Stimulated activated effector memory CD8-positive, alpha-beta T cell treated with anti-CD3 and anti-CD28 coated beads, Interleukin-12 subunit alpha, Interleukin-12 subunit beta, amount 100 ng/mL, for 72 hours (primary cell): ENCODE measurements at places on chromosomes 5 and 9.

DNA sequence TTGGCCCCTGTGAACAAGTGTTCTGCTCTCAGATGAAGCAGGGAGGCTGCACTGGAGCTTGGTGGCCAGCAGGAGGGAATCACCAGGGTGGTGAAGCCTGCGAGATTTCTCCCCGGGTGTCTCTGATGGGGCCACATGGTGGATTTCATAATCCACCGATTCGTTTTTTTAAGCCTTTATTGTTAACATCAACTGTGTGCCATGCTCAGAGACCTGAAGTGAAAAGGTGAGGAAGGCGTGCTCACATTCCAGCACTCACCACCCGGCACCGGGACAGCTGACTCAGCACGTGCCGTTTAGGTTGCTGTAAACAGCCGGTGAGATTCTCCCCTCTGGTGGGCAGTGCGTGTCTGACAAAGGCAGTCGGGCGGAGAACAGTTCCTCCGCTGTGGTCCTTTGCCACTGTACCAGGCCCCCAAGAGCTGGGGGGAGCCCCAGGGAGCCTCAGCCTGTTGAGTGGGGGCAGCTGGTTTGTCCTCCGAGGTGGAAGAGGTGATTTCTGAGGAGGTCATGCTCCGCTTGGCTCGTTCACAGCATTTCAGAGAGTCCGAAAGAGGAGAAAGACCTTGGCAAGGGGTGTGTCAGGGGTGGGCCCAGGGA lies 12.7 kb upstream of the AHRR start:
- no peak for DNase-seq

DNA sequence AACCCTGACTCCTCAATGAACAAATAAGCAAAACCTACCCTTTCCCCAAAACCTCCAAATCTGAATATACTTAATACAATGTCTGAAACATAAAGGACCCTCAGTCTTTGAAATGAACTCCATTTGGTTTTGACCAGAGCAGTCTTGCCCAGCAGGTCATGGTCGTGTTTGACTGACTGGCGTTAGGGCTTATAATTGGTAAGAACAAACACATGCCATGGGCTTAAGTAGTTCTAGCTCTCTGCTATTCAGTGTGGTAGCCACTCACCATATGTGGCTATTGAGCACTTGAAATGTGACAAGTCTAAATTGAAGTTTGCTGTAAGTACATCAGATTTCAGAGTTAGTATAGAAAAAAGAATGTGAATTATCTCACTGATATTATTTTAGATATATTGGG lies 42.1 kb downstream of the LRRTM2 start:
- no peak for DNase-seq

- no peak for DNase-seq
Observed at GRCh38 chr5:172564883-172565282, 76.2 kb upstream of the NEURL1B start.

DNA sequence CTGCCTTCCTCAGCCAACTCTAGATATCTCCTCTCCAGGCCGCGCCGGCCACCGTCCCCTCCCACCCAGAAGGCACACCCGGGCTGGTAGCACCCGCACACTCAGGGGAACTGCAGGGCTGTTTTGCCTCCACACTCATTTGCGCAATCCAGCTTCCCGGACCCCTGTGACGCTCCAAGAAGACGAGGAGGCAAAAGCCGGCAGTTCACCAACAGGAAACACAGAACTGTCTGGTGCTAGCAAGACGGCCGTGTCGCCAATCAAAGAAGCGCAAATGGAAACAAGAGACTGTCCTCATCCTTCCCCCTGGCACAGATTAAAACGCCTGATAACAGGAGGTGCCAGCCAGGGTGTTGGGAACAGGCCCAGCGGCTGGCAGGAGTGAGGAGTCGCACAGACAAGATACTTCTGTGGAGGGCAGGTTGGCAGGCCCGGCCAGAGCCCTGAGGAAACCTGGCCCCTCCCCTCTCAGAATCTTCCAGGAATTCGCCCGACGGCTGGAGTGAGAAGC lies 7.8 kb downstream of the AGPAT2 start:
- DNase-seq = no peak

- no peak for DNase-seq
Observed at GRCh38 chr5:74468421-74468820, 172.1 kb downstream of the ENC1 start.

DNA sequence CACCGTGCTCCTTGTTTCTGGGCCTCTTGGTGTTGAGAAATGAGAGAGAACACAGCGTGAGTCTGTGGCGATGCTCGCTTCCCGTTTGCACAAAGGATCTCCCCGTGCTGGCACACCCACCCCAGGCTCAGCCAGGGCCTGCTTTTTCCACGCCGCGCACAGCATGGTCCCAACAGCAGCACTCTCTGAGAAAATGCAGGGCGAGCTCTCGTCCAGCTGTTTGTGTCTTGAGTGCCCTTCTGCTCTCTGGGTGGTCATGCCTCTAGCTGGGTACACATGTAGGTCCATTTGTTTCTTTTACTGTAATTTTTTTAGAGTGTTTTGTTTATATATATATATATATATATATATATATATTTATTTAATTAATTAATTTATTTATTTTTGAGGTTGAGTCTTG lies 26.6 kb downstream of the FBXW5 start:
- no peak for DNase-seq

DNA sequence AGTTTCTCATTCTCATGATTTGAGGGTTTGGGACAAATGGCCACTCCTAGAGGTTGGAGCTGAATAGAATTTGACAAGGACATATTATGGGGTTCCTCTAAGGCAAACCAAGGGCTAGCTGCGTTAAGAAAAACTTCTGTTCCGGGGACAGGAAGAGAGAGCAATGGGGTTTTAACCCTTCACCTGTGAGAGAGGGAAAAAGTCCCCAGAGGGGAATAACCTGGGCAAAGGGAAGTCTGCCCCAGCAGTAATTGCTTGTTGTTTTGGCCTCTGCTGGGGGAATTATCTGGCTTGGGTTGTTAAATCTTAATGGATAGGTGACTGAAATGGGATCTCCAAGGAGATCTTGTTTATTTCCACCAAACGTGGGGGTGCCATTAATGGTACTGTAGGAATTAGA lies 110.1 kb upstream of the MOCS2 start:
- no peak for DNase-seq

- no peak for DNase-seq
Observed at GRCh38 chr5:40841068-40841805, at the start of gene CARD6. Gene CARD6 (plus strand): TSS chr5:40841367. CDS start chr5:40841383, 16 bp downstream.

GRCh38 chr5:33558489-33558888 lies 117.7 kb downstream of the TARS1 start:
- DNase-seq = no peak

GRCh38 chr9:94160594-94161501 lies 76.6 kb downstream of the PTPDC1 start:
- DNase-seq = no peak

- no peak for DNase-seq
Observed at GRCh38 chr5:112200131-112200530, 218.9 kb downstream of the EPB41L4A start.

- no peak for DNase-seq
Observed at GRCh38 chr5:134530301-134531077, 5.0 kb downstream of the JADE2 start.

GRCh38 chr5:82603033-82603987 lies 325.2 kb upstream of the RPS23 start:
- no peak for DNase-seq

DNA sequence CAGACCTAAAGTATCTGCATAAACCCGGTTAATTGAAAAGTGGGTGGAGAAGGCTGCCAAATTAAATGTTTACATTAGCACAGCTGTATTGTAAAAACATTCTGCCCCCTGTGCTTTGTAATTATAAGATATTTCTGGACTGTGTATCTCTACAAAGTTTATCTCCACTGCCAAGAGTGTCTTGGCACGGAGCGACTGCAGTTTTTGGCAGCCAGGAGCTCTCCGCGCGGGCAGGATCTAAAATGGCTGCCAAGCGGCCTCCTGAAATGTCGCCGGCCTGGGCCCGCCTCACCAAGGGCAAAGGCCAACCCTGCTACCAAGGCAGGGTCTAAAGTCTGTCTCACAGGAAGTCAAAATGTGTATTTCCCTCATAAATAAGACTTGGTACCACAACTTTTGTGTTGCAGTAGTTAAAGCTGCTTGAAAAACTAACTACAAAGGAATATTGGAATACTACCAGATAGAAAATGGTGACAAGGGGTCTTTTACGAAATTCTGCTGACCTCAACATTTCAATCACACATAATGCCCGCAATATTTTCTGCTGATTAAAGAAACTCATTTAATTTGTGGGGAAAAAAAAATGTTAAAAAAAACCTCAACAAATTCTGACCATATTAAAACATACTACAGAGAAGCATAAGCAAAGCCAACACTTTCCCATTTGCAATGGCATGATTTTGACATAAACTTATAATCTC lies 110.4 kb downstream of the NFIB start:
- no peak for DNase-seq

GRCh38 chr9:92745331-92745730 lies 19.3 kb downstream of the BICD2 start:
- no peak for DNase-seq

GRCh38 chr5:26192486-26192885 lies 845.9 kb downstream of the CDH9 start:
- DNase-seq = no peak

GRCh38 chr5:137361280-137361679 lies 137.8 kb downstream of the SPOCK1 start:
- no peak for DNase-seq

DNA sequence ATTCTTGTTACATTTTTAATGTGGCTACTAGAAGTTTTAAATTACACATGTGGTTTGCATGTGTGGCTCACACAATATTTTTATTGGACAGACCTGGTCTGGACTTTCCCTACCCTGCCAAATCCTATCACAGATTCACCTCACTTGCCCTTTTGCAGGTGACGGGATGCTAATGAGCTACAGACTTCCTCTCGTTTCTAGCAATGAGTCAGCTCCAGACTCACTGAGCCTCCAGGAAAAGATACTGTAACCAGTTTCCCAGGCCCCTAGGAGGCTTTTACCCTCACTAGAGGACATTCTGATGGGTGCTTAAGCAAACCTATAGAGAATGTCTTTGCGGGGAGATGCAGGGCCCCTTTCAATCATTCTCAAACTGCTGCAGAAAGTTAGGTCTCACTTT lies 135.4 kb downstream of the WDR41 start:
- DNase-seq = no peak

GRCh38 chr5:407801-408268 lies 35.1 kb upstream of the EXOC3 start:
- no peak for DNase-seq

DNA sequence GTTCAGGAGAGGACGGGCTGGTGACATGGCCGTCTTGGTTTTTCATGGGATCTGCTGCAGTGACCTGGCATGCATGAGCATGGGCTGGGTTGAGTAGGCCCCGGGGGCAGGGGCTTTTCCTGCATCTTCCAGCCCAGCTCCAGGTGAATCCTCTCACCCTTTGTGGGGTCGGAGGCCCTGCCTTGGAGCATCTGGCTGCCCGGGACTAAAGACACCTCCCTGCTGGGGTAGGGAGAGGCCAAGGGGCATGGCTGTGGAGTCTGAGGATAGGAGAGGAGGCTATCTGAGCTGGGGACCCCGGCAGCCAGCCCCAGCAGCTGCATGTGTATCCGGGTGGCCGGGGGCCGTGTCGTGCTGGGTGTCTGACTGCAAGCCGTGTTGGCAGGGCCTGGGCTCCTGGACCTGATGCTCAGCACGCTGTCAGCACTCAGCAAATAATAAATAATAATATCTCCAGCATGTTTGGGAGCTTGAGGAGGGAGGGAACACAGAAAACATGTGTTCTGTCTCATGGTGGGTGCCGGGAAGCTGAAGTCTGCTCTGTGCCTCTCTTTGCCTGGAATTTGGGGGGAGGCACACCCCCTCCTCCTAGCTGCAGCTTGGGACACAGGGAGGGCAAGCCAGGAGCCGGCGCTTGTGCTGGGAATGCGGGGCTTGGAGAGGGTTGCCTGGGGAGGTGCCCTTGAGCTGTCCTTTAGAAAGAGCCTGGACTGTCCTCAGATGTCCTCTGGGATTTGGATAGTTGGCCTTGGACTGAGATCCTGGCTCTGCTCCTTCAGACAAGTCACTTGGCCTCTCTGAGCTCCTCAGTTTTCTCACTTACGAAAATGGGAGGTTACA lies 28.4 kb upstream of the PITX1 start:
- DNase-seq = no peak

GRCh38 chr5:33941090-33941489 lies 4.9 kb downstream of the RXFP3 start:
- no peak for DNase-seq

- no peak for DNase-seq
Observed at GRCh38 chr5:53326424-53327153, 153.8 kb upstream of the FST start.

- no peak for DNase-seq
Observed at GRCh38 chr5:139271201-139272027, 22.1 kb upstream of the MATR3 start.

GRCh38 chr5:77431286-77431685 lies 60.8 kb downstream of the WDR41 start:
- no peak for DNase-seq

DNA sequence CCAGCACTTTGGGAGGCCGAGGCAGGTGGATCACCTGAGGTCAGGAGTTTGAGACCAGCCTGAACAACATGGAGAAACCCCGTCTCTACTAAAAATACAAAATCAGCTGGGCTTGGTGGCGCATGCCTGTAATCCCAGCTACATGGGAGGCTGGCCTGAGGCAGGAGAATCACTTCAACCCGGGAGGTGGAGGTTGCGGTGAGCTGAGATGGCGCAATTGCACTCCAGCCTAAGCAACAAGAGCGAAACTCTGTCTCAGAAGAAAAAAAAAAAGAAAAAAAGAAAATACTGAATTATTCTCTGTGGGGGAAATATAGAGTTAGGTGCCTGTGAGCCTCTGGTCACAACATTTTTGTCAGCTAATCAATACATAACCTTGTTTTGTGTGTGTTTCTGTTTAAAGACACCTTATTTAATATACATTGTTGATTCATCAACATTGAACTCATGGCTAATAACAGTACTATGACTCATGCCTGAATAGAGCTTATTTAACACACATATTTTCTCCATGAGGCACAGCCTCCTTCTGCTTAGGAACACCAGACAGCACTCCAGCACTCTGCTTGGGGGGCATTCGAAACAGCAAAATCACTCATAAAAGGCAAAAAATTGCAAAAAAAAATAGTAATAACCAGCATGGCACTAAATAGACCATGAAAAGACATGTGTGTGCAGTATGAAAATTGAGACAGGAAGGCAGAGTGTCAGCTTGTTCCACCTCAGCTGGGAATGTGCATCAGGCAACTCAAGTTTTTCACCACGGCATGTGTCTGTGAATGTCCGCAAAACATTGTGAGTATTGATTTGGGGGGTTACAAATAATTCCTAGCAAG lies at the start of gene IL31RA:
Gene IL31RA (plus strand): TSS at position 519 of the 836 bp plus-strand sequence. CDS start 214 bp downstream, at position 733.
- no peak for DNase-seq

GRCh38 chr5:99102073-99102697 lies 173.4 kb upstream of the CHD1 start:
- DNase-seq = no peak

DNA sequence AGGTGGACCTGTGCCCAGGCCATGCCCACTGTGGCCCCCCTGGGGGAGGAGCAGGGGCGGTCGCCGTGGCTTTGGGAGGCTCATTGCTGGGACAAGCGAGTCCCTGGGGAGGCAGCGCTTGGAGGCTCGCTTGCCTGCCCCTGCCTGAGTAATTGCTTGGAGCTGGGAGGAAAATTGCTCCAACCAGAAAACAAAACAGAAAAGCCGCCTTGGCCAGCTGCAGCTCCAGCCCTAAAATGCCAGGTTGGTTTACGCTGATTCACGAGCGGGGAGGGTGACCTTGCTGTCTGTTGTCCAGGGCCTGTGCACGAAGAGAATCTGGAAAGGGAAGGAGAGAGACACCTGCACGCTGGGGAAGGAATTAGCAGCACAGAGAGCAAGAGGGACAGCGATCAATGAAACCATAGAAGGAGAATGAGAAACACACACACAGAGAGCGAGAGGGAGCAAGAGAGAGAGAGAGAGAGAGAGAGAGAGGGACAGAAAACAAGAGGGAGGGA lies 25.3 kb downstream of the NTNG2 start:
- no peak for DNase-seq

GRCh38 chr9:38024036-38024681 lies 44.9 kb downstream of the SHB start:
- no peak for DNase-seq
